Activated CD4-positive, alpha-beta T cell treated with anti-CD3 and anti-CD28 coated beads, Interleukin-2, amount 10 ng/mL, durations not matched to agents 7 days and 5 days (primary cell): ENCODE measurements at places on chromosomes 7 and 10. TPM values are rescaled to one million over a fixed set of nuclear protein-coding genes. Genes with fewer than 3 reads are reported as not detected.

The PDK4 gene
- not detected for total RNA-seq

The ATOH7 gene
- not detected for total RNA-seq

The MLXIPL gene
- total RNA-seq: not detected

The RHBDD2 gene
- total RNA-seq: 21.1 TPM

The CHCHD2 gene
- total RNA-seq: 407 TPM

The PWWP2B gene
- total RNA-seq: 9.3 TPM

The SMURF1 gene
- 12.6 TPM for total RNA-seq

The OGDHL gene
- total RNA-seq: not detected

The FXYD4 gene
- not detected for total RNA-seq

The SYT15 gene
- 0.79 TPM for total RNA-seq

The DENND10 gene
- total RNA-seq: 45.4 TPM

The CTTNBP2 gene
- not detected for total RNA-seq

The CALY gene
- not detected for total RNA-seq

The CASD1 gene
- total RNA-seq: 13.2 TPM

The MGMT gene
- 19.3 TPM for total RNA-seq

The NOM1 gene
- 28.6 TPM for total RNA-seq

The HTR7 gene
- not detected for total RNA-seq

The FAM171A1 gene
- total RNA-seq: 11.1 TPM

The RPEL1 gene
- total RNA-seq: not detected

The CCDC3 gene
- 0.10 TPM for total RNA-seq

The BPGM gene
- 15.5 TPM for total RNA-seq

The TMEM229A gene
- not detected for total RNA-seq

The LRRD1 gene
- not detected for total RNA-seq

The STEAP2 gene
- not detected for total RNA-seq

The LRRC61 gene
- 12.8 TPM for total RNA-seq

The P4HA1 gene
- total RNA-seq: 31.4 TPM

The PNLIPRP2 gene
- not detected for total RNA-seq

The MEOX2 gene
- not detected for total RNA-seq

The VSTM2A gene
- total RNA-seq: not detected

The ASB10 gene
- total RNA-seq: not detected

The SFR1 gene
- total RNA-seq: 13.6 TPM

The VPS37D gene
- total RNA-seq: not detected

The RET gene
- total RNA-seq: 0.10 TPM

The CSTF2T gene
- total RNA-seq: 34.4 TPM

The ENO4 gene
- total RNA-seq: not detected

The HOXA1 gene
- total RNA-seq: 0.58 TPM

The LRRC18 gene
- not detected for total RNA-seq

The ESYT2 gene
- total RNA-seq: 124 TPM

The WNT8B gene
- 0.10 TPM for total RNA-seq

The FZD1 gene
- total RNA-seq: 1.2 TPM

The HMX3 gene
- not detected for total RNA-seq

The GRID2IP gene
- total RNA-seq: 0.07 TPM

The CNPY4 gene
- 40.7 TPM for total RNA-seq

The PRLHR gene
- total RNA-seq: not detected

The KCND2 gene
- total RNA-seq: not detected

The ZNF394 gene
- 53.1 TPM for total RNA-seq

The CLEC5A gene
- not detected for total RNA-seq

The PNLIPRP3 gene
- total RNA-seq: not detected

The MPP7 gene
- 18.7 TPM for total RNA-seq

The TRPV5 gene
- not detected for total RNA-seq

The GPER1 gene
- 0.08 TPM for total RNA-seq

The GBF1 gene
- total RNA-seq: 42.4 TPM

The MACC1 gene
- 0.06 TPM for total RNA-seq

The DNAJB6 gene
- total RNA-seq: 67.8 TPM

The METTL27 gene
- 2.8 TPM for total RNA-seq

The CRYGN gene
- 0.25 TPM for total RNA-seq

The NXPH1 gene
- total RNA-seq: not detected
